ENCODE measurements at places on chromosomes 1 and 21.

- DNase-seq: peak; percentile 49
Observed at GRCh38 chr1:154353460-154353904, 28.2 kb downstream of the ATP8B2 start.

DNA sequence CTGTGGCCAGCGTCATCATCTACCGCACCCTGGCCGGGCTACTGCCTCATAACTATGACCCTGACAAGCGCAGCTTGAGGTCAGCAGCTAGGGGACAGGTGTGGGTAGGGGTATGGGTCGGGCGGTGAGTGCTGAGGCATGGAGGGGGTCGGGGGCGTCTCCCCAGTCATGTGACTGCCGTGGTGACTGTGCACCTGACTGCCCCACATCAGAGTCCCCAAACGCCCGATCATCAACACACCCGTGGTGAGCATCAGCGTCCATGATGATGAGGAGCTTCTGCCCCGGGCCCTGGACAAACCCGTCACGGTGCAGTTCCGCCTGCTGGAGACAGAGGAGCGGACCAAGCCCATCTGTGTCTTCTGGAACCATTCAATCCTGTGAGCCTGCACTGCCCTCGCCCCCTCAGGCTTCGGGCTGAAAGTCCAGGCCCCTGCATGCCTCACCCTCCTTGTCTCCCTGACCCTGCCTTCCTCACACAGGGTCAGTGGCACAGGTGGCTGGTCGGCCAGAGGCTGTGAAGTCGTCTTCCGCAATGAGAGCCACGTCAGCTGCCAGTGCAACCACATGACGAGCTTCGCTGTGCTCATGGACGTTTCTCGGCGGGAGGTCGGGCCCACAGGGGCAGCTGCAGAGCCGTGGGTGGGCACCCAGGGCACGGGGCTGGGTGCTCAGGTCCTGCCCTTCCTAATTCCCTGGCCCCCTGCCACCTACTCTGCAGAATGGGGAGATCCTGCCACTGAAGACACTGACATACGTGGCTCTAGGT, 13.5 kb downstream of the PSRC1 start:
- no peak for DNase-seq

DNA sequence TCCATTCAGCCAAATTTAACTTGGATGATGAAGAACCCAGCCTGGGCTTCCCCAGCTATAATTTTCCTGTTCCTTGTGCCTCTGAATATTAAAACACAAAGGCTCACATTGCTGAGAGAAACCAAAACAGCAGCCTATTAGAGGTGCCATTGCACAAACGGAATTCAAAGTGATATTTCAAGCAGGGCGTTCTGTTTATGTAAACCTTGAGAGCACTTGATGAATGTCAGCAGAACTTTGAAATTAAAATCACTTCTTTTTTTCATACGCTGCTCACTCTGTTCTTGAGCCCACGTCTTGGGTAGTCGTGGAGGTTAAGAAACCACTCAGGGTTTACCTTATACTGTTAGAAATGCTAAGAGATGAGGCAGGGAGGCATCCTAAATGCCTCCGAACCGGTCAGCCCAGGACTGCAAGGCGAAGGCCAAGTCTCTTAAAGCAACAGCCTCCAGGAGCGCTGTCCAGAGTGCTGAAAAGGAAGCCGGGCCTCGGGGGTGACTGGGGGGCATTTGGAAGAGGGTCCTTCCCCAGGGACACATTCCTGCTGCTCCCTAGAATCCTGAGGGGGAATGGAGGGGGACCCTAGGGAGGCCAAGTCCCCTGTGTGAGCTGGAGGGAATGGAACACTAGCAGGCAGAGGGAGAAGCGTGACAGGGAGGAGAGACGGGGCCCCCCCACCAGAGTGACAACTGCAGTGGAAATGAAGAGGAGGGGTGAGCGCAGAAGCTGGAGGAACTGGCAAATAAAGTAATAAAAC, 154.8 kb upstream of the VAMP3 start:
- DNase-seq: peak; percentile 4

DNA sequence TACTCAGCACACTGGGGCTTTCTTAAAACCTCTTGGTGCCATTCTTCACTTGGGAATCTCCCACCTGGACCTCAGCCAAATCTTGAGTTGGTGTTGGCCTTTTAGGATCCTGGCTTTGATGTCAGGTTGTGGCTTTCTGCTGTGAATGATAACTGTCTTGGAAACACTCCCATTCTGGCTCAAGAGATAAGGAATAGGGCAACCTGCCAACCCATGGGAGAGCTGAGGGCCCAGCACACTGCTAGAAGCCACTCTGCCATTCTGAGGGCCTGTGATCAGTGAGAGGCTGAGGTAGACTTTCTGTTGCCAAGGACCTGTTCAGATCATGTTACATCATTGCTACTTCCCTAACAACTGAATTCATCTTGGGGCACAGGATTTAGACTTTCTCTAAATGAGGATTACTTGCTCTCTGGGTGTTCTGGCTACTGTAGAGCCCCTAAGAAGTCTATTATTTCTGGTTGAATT, 45.8 kb downstream of the TTC39A start:
- no peak for DNase-seq

- no peak for DNase-seq
Observed at GRCh38 chr21:37965088-37965805, 49.0 kb upstream of the KCNJ6 start.

- DNase-seq: peak; percentile 29
Observed at GRCh38 chr1:168469690-168470089, 74.1 kb downstream of the XCL2 start.

DNA sequence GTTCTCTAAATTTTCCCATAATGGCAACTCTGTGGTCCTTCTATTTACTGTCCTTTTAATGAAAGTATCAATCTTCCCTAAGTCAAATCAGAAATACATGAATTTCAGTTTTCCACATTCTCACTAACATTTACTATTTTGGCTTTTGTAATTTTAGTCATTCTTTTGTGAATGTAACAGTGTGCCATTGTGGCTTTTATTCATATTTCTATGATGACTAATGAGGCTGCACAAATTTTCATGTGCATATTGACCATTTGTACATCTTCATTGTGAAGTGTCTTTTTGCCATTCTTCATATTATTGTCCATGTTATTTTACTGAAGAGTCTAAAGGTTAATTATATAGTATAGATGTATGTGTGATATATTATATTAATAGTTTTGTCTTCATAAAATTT, 431.0 kb upstream of the BRINP3 start:
- no peak for DNase-seq

DNA sequence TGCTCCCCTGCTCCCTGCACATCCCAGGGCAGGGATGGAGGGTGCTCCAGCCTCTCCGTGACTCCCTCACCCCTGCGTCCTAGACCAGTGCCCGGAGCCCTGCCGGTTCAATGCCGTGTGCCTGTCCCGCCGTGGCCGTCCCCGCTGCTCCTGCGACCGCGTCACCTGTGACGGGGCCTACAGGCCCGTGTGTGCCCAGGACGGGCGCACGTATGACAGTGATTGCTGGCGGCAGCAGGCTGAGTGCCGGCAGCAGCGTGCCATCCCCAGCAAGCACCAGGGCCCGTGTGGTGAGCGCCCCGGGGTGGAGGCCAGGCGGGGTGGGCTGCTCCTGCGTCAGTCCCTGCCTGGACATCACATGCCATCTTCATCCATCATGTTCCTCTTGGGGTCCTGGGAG, 22.0 kb downstream of the AGRN start:
- no peak for DNase-seq

DNA sequence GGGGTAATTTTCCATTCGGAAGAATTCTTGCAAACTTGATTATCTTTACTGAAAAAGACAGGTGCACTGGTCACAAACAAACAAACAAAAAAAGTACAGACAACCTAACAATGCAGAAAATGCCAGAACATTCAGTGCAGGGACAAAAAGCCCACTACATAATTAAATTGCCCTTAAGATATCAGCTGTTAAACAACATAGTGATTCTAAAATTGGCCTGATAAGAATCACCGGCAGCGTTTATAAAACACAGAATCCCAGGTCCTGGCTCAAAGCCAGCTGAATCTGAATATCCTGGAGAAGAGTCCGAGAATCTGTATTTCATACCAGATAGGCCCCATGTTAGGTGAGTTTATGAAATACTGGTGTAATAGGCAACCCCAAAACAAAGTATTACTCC, 6.1 kb downstream of the PLPP3 start:
- DNase-seq: no peak

DNA sequence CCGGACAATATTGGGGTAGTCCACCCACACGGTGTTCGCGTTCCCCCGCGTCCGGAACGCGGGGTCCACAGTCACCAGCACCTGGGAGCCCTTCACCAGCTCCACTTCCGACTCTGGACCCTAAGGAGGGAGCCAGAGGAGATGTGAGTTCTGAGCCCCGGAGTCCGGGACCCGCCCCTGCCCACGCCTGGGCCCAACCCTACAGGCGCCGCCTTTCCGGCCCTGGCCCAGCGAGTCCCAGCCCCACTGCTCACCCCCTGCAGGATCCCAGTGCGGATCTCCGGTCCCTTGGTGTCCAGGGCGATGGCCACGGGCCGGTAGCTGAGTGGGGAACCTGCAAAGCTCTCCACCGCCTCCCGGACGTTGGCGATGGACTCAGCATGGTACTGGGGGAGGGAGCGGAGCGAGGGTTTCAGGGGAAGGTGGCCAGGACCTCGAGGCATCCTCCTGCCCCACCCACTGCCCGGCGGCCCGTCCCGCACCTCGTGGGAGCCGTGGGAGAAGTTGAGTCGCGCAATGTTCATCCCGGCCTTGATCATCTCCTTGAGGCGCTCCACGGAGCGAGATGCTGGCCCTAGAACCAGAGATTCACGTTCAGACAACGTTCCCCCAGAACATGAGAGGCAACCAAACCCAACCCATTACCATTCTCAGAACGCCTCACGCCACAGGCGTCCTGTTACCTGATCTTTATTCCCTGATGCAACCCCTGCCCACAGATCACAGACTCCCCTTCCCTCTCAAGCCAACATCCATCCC, 5.9 kb downstream of the PKLR start:
- DNase-seq: no peak

DNA sequence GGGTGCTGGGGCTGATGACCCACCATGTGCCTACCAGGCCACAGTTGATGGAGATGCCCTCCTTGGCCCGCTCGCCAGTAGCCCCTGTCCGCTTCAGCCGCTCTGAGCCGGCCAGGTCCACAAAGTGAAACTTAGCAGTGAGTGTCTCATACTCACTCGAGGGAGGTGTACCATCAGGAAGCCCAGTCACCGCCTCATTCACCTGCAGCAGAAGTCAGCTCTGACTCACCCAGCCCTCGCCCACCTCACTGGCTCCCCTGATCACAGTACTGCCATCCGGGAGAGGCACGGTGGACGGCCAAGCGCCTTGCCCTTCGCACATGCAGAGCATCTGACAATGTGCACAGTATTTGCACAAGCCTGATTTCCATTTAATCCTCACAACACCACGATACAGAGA, 18.8 kb downstream of the KIF21B start:
- no peak for DNase-seq

DNA sequence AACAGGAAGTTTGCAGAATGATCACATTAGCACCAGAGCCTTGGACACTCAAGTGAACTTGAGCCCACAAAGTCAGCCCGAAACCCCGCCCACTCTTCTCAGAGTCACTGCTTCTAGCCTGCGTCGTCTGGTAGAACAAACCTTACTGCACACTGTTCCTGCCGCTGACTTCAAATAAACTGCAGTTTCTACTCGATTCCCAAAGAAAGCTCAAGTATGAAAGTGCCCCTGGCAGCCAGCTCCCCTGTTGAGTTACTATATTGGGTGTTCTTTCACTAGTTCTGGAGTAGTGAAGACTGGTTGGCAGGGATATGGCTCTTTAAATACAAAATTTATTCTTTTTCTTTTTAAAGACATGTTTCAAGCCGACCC, 164.7 kb downstream of the GALNT2 start:
- no peak for DNase-seq
